Effector memory CD8-positive, alpha-beta T cell (primary cell): ENCODE measurements at places on chromosomes 7 and 10.
A peak's percentile ranks its signal among the peaks of the same experiment; 100 is the strongest.

DNA sequence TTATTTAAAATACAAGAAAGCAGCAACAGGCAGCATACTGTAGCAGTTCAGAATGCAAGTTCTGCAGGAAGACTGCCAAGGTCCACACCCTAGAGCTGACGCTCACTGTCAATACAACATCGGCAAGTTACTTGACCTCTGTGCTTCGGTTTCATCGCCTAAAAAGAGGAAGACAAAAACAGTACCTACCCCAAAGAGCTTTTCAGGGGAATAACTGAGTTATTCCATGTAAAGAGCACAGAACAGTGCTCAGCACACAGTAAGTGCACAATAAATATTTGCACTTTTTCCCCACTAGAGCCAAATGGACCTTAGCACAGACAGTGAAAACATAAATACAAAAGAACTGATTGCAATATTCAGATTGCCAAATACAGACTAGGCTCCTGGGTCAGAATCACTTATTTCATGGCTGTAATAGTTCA lies 88.6 kb downstream of the USP6NL start:
- no peak for DNase-seq

DNA sequence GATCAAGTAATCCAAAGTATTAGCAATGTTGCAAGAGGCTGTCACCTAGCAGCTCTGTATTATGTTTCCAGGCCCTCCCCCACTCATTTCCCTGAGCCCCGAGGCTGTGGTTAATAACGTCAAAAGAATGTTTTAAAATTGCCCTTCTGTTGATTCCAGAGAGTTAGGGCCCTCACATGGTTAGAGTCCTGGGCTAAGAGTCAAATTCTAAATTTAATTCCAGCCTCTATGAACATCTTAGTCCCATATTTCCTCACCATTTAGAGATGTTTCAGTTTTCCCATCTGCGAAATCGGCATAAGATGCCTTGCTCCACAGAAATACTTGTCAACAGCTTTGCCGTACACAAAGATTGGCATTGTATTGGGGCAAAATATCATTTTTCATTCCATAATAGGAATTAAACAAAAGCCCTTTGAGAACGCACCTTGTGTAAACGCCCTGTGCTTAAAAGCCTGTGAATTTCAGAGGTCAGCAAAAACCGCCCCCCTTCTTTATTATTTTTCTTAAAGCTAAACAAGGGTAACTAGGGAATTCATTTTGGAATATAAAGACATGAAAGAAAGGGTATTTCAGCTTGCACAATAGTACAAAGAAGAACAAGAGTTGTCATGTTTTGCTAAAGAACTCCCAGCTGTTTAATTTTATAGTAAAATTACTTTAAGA lies 135.8 kb downstream of the ARID5B start:
- no peak for DNase-seq

GRCh38 chr10:22476601-22477321 lies 131.5 kb downstream of the SPAG6 start:
- DNase-seq = no peak

- no peak for DNase-seq
Measured at GRCh38 chr7:151862606-151863381, 14.1 kb downstream of the PRKAG2 start.

- DNase-seq = no peak
Measured at GRCh38 chr10:118922226-118922625, 107.3 kb upstream of the NANOS1 start.

GRCh38 chr7:111486472-111487142 lies 75.7 kb downstream of the IMMP2L start:
- no peak for DNase-seq

DNA sequence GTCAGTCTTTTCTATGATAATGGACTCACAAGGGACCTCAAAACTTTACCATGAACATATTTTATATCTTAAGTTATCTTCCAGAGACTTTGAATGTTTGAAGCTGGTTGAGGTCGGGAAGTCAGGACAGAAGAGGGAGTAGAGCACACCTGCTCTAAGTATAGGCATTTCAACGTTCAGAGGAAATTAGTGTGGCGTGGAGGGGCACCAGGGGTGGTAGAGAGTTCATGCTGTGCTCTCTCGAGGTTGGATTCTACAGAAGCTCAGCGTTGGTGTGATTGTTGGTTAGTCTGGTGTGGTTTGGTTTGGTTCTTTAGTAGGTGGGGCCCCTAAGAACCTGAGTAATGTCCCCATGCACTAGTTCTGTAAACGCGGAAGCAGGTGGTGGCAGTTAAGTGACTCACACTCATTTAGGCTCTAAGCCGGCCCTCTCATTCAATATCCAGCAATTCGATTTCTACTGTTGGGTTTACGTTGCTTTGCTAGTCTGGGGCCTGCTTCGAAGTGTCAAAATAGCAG lies 19.8 kb downstream of the CNTNAP2 start:
- no peak for DNase-seq

- no peak for DNase-seq
Measured at GRCh38 chr7:102320181-102320580, 33.5 kb downstream of the SH2B2 start.

GRCh38 chr10:84191106-84191505 lies 3.2 kb upstream of the CDHR1 start:
- DNase-seq = peak; percentile 32

GRCh38 chr7:82443036-82443546 lies 486 bp downstream of the CACNA2D1 start:
- no peak for DNase-seq

GRCh38 chr10:60434418-60435046 lies 44.9 kb upstream of the ANK3 start:
- no peak for DNase-seq

DNA sequence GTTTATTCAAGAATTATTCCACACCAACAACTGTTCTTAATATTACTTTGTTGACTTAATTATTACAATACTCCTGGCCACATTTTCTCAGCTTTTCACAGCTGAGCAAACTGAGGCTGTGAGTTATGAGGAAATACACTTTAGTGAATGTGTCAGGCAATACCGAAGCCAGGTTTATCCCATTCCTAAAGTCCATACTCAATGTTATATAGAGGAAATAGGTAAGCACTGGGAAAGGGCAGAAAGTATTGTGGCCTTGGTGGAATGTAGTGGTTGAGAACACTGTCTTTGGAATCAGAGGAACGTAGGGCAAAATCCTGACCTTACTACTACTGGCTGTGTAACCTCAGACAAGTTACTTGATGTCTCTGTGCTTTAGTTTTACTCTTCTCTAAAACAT lies 110.8 kb downstream of the CD36 start:
- no peak for DNase-seq

- DNase-seq = no peak
Measured at GRCh38 chr10:37436357-37436756, 311.0 kb downstream of the ANKRD30A start.

GRCh38 chr10:95783741-95784140 lies 27.8 kb downstream of the ENTPD1 start:
- DNase-seq = no peak

GRCh38 chr7:12709726-12710502 lies 22.5 kb downstream of the ARL4A start:
- DNase-seq = no peak

- DNase-seq = no peak
Measured at GRCh38 chr7:30159698-30160143, 24.9 kb downstream of the MTURN start.

DNA sequence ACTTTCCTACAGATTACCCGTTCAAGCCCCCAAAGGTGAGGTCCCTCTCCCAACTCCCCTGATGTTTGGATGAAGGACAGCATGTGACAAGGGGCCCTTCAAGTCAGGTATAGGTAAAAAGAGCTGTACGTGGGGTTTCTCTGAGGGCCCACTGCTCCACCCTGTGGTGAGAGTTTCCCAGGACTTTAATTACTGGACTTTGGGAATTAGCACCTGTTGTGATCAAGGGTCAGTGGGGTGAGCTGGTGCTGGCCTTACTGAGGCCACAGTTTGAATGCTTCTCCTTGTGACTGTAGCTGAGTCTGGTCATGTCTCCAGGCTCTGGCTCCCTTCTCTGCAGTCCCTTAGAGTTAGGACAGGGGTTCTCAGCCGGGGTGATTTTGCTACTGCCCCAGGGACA lies 16.8 kb downstream of the UBE2D4 start:
- no peak for DNase-seq

DNA sequence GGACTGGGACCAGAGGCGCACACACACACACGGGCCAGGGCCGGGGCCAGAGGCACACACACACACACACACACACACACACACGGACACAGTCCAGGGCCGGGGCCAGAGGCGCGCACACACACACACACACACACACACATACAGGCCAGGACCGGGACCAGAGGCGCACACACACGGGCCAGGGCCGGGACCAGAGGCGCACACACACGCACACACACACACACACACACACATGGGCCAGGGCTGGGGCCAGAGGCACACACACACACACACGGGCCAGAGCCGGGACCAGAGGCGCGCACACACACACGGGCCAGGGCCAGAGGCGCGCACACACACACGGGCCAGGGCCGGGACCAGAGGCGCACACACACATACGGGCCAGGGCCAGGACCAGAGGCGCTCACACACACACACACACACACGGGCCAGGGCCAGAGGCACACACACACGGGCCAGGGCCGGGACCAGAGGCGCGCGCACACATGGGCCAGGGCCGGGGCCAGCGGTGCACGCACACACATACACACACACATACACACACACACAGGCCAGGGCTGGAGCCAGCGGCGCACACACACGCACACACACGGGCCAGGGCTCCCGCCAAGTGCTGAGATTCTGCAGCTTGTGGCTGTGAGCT lies 268.8 kb downstream of the ELFN1 start:
- no peak for DNase-seq

GRCh38 chr7:69430384-69431021 lies 167.8 kb upstream of the AUTS2 start:
- DNase-seq = no peak

GRCh38 chr10:124143721-124144120 lies 50.3 kb upstream of the CHST15 start:
- DNase-seq = no peak

- DNase-seq = peak; percentile 5
Measured at GRCh38 chr10:77925795-77926565, 575 bp downstream of the DLG5 start.

- DNase-seq = peak; percentile 84
Measured at GRCh38 chr10:79067241-79068202, 1.2 kb upstream of the ZMIZ1 start.

GRCh38 chr7:74084722-74085578 lies 1.3 kb downstream of the LIMK1 start:
- no peak for DNase-seq

DNA sequence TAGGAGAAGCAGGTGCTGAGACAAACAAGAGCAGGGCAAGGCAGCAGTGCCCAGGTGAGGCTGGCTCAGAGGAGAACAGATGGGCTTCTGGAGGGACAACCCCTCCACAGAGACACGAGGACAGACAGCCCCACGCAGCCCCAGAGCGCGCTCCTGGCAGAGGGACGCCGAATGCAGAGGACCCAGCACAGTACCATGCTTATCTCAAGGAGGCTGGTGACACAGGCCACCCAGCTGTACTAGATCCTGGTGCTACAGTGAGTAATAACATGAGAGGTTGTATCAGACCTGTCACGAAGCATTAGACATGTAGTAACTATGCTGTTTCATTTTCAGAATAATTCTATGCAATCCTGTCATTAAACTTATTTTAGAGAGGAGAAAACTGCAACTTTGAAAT lies 60.4 kb upstream of the NCAPG2 start:
- DNase-seq = no peak

- no peak for DNase-seq
Measured at GRCh38 chr10:93815304-93816096, 57.8 kb downstream of the LGI1 start.

- peak; percentile 71 for DNase-seq
Measured at GRCh38 chr7:26200038-26200443, 505 bp downstream of the HNRNPA2B1 start.

- DNase-seq = no peak
Measured at GRCh38 chr7:104160375-104160774, 47.4 kb downstream of the ORC5 start.

DNA sequence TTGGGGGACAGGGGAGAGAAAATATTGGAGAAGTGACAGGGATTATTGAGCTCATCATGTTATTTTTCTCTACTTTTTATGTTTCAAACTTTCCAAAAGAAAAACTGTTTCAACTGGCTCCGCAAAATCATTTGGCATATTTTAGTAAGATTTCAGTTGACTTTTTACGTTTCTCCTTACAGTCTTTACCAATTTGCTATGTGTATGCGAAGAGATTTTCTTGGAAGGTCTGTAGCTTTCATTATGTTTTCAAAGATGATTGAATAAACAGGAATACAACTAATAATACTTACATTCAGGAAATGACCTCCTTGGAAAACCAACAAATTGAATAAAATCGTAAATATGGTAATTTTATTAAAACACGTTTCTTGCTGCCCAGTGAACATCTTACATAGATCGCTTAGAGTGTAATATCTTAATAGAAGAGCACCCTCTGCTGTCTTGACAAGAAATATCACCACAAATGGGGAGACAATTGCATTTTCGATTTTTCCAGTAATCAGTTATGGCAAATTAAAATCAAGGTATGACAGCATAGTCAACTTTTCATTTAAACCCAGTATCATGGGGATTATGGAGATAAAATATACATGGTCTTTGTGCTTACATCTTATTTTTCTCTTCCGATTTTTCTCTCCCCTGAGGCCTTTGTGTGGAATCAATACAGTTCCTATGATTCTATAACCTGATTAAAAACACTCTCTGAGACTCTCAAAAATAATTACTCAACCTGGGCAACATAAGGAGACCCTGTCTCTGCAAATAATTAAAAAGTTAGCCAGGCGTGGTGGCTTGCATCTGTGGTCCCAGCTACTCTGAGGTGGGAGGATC lies 43.1 kb downstream of the MBL2 start:
- no peak for DNase-seq
